ENCODE measurements at places on chromosomes 7 and 10.
A peak's percentile ranks its signal among the peaks of the same experiment; 100 is the strongest.

GRCh38 chr10:28246023-28246422 is 56.8 kb downstream of the MPP7 start:
- DNase-seq: no peak

DNA sequence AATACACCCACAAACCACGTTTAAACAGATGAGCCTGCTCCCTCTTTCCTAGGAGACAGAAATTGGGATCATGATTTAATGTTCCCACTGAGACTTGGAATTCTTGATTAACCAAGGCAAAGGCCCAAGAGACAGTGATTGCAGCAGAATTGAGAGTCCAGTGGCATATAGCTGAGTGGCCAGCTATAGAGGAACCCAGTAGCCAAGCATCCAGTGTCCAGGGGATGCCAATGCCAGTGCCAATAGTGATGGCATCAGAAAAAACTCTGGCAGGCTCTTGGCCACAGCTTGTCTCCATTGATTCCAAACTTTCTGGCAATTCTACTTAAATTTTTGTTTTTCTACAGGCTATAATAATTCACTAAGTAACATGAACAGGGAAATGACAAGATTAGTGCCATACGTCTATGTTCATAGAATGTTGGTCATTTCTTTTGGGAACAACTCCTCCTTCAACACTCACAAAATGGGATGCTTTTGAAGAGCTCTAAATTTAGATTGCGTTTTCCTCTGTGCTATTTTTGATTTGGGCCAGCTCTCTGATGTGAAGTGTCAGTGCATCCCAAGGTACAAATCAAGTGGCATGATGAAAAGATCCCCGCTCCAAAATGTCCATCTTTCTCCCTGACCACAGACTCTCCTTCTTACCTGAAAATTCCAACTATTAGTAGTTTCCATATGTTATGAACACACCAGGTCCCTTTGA is 83.1 kb upstream of the A1CF start:
- no peak for DNase-seq

DNA sequence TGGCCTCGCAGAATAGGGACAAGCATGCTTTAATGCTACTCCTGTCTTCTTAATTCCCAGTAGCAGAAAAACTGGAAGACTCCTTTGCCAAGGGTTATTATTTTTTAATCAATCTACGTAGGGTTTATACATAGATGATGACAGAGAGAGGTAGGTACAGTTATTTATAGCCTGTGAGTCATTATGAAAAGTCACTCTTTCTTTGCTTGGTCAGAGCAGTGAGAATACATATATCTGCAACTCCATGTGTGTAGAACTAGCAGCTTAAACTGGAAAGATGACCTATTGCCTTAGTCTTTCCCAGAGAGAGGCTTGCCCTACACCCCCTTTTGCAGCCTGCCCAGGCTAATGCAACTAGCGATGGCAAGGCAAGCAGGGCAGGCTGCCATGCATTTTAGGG is 1050.6 kb downstream of the NRG3 start:
- no peak for DNase-seq

DNA sequence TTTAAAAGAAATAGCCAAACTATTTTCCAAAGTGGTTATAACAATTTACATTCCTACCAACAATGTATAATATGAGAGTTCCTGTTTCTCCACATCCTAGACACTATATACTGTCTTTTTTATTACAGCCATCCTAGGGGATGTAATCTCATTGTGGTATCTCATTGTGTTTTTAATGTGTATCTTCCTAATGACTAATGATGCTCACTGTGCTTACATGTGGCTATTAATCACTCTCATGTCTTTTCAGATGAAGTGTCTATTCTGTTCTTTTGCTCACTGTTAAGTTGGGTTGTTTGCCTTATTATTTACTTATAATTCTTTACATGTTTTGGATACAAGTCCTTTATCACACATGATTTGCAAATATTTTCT is 71.8 kb downstream of the ZNF438 start:
- no peak for DNase-seq

GRCh38 chr7:28128608-28129007 is 52.0 kb downstream of the JAZF1 start:
- no peak for DNase-seq

GRCh38 chr10:102581401-102581800 is 62.9 kb upstream of the TRIM8 start:
- no peak for DNase-seq

GRCh38 chr10:15703151-15703880 is 16.4 kb downstream of the ITGA8 start:
- DNase-seq: no peak

DNA sequence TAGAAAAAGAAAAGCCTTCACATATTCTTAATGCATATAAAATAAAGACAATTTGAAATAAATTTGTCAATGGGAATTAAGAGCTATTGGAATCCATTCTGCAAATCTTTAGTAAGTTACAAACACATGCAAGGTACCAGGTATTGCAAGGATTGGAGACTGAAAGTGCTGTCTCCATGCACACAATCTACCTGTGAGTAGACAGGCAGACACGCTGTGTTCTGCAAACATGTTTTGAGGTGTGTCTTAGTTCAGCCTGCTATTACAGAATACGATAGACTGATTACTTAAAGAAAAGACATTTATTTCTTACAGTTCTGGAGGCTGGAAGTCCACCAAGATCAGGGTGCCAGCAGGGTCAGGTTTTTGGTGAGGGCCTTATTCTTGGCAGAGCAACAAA is 10.0 kb downstream of the NMT2 start:
- no peak for DNase-seq

- peak; percentile 46 for DNase-seq
These were observed 16.9 kb upstream of the STMP1 start for GRCh38 chr7:135645296-135645904.

DNA sequence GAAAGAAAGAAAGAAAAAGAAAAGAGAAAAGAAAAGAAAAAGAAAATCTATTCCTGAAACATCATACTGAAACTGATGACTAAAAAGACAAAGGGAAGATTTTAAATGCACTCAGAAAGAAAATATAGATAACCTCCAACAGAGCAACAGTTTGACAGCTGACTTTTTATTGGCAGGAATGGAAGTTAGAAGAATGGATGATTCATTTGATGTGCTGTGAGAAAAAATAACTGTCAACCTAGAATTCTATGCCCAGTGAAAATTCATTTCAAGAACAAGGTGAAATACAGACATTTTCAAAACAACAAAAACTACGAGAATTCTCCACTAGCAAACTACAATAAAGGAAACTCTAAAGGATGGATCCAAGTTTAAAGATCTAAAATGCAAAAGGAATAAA is 50.5 kb upstream of the HSPA12A start:
- no peak for DNase-seq

GRCh38 chr7:84002348-84002747 is 192.2 kb downstream of the SEMA3A start:
- DNase-seq: no peak

DNA sequence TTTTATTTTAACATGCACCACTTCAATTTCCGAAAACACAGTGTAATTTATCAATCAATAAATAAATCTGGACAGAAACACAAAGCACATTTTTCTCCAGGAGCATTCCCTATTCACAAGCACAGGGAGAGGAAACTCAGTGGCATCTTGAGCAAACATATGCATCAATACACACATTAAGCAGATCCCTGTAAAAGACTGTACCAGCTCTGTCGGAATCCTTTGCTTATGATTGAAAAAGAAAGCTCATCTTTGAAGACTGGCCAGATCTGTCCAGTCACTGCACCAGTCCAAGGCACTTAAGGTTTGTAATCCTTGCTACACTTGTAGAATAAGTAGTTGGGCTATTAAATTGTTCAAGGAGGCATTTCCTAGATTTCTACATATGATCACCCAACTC is 343.9 kb downstream of the BMPER start:
- DNase-seq: no peak

GRCh38 chr10:94687625-94688248 is 4.2 kb downstream of the CYP2C18 start:
- no peak for DNase-seq

- no peak for DNase-seq
These were observed 9.9 kb upstream of the SPAG6 start for GRCh38 chr10:22335173-22335933.

GRCh38 chr10:132328106-132328505 is 3.9 kb upstream of the LRRC27 start:
- no peak for DNase-seq

DNA sequence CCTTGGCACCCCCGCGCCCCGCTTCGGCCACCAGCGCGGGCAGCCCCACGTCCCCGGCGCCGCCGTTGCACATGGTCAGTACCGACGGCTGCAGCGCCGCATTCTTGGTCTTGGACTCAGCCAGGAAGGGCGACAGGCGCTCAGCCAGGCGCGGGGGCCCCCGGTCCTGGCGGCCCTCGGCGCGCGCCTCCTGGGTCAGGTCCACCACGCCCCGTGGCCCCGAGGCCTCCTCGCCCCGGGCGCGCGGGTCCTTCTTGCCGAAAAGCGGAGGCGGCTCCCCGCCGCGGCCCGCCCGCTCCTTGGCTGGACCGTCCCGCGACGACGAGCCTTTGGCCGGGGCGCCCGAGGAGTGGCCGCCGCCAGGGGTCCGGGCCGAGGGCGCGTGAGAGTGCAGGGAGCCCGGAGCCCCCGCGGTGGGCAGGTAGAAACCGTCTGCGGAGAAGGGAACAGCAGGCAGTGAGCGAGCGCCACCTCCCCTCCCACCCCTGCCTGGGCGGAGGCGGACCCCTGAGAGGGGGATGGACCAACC is 34.7 kb downstream of the TNRC18 start:
- no peak for DNase-seq

GRCh38 chr10:15451137-15452094 is 80.3 kb upstream of the FAM171A1 start:
- DNase-seq: no peak

GRCh38 chr7:140300243-140301136 is 97.8 kb downstream of the SLC37A3 start:
- no peak for DNase-seq

- no peak for DNase-seq
These were observed 208.2 kb downstream of the PARD3 start for GRCh38 chr10:34606890-34607289.

- DNase-seq: no peak
These were observed 30.7 kb downstream of the BTBD16 start for GRCh38 chr10:122301811-122302115.
